K562 (cell line): ENCODE measurements at places on chromosomes 2 and 18. TPM values are rescaled to one million over a fixed set of nuclear protein-coding genes. Genes with fewer than 3 reads are reported as not detected.

Gene GATA6
- 0.24 and 0.29 TPM in 2 replicates for total RNA-seq

GRCh38 chr2:86021396-86022378, 84.0 kb downstream of the POLR1A start:
- H3K4me1 ChIP-seq = peaks cover 26% of the 10 kb centered on the region
- no peak for DNase-seq
- H3K36me3 ChIP-seq = peaks cover 29% of the 10 kb centered on the region; the same call in 2 of the 3 replicates
- H3K4me3 ChIP-seq = no peak overlapping the region
- no peaks in the 10 kb centered on the region for H3K27me3 ChIP-seq

DNA sequence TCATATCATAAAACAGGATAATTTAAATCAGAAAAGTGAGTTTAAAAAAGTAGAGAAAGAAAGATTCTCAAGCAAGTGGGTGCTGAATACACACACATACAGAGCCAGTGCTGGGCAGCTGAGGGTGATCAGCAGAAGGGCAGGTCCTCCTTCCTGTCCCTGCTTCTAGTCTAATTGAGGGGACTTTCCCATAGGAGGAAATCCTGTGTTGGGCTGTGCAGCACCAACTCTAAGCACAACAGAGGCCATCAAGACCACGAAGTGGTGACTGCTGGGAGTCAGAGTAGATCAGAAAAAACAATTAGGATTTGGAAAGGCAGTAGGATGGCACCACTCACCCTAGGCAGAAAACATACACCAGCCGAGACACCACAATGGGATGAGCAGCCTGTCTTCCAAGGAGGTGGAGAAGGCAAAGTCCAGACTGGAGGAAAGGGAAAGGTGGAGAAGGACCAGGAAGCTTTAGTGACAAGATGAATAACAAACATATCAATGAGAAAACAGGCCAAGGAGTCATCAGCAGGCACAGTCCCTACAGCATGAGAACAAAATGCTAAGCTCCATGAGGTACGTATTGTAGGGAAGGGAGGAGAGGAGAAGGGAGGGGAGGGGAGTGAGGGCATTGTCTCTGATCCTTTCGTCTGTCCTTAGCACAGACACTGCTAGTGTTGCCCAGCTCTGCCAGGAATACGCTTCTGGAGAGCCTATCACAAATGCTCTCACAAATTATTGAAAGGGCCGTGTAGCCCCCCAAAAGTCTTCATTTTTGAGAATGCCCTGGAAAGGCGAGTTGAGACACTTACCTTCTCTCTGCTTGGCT, 16.7 kb upstream of the MSGN1 start:
- H3K4me1 ChIP-seq = no peaks in the 10 kb centered on the region
- no peaks in the 10 kb centered on the region for H3K36me3 ChIP-seq
- H3K27me3 ChIP-seq = peaks cover 22% of the 10 kb centered on the region
- no peak for DNase-seq
- no peak overlapping the region for H3K27ac ChIP-seq

Gene SLC23A3
- total RNA-seq = 0.60 and 0.64 TPM in 2 replicates

DNA sequence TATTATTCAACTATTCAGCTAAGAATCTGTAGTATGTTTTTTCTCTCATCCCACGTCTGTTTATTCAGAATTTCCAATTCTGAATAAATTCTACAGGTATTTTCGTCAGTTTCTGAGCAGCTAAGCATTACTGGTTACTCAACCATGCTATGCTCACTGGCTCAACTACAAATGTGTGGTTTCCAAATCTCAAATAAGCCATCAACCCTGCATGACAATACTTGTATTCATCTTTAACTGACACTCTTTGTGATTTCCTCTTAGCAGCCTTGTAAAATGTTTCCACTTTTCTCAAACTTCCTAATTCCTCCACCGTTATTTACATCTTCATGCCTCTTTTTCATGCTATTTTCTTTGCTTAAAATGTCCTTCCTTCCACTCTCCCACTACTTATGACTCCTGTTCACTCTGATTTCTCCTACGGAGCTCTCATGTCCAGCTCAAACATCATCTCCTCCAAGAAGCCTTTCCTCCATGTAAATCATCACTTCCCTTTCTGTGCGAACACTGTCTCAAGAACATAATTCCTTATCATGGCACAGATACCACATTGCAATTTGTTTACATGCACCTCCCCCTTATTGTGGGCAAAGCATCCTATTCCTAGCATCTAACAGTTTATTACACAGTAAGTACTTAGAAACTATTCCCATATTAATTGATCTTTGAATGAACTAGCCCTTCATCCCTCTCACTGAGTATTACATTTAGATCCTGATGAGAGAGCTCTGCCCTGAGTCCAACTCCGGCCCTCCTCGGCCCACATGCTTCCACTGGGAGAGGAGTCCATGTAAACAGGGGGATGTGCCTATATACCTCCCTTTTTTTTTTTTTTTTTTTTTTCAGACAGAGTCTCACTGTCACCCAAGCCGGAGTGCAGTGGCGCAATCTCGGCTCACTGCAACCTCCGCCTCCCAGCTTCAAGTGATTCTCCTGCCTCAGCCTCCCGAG, 10.5 kb downstream of the CCDC88A start:
- peaks cover 2% of the 10 kb centered on the region; the same call in 1 of the 3 replicates for H3K4me1 ChIP-seq
- H3K4me3 ChIP-seq = no peak overlapping the region
- H3K36me3 ChIP-seq = peaks cover 53% of the 10 kb centered on the region; the same call in 2 of the 3 replicates

GRCh38 chr2:134132490-134132857, 121.4 kb upstream of the MGAT5 start:
- no peak for DNase-seq
- H3K4me1 ChIP-seq = peaks cover 19% of the 10 kb centered on the region
- no peaks in the 10 kb centered on the region for H3K27me3 ChIP-seq

- no peak for DNase-seq
- H3K36me3 ChIP-seq = no peaks in the 10 kb centered on the region
- H3K4me1 ChIP-seq = no peaks in the 10 kb centered on the region; the same call in 1 of the 2 replicates
- no peaks in the 10 kb centered on the region for H3K27me3 ChIP-seq
Observed at GRCh38 chr18:61606068-61606660, 272.9 kb downstream of the CDH20 start.

GRCh38 chr2:227447606-227448005, 24.4 kb upstream of the AGFG1 start:
- no peaks in the 10 kb centered on the region; the same call in 1 of the 2 replicates for H3K4me1 ChIP-seq
- no peak overlapping the region for H3K4me3 ChIP-seq
- H3K27ac ChIP-seq = no peak overlapping the region
- no peaks in the 10 kb centered on the region for H3K36me3 ChIP-seq
- no peaks in the 10 kb centered on the region for H3K27me3 ChIP-seq

GRCh38 chr2:174066871-174067270, 101.7 kb upstream of the SP3 start:
- no peak for DNase-seq
- H3K27me3 ChIP-seq = no peaks in the 10 kb centered on the region
- H3K36me3 ChIP-seq = no peaks in the 10 kb centered on the region
- H3K4me1 ChIP-seq = 0 out of 2 replicates have a peak, but pooled peaks cover 8% of the 10 kb centered on the region
- H3K4me3 ChIP-seq = no peak overlapping the region

- H3K27ac ChIP-seq = no peak overlapping the region
- no peak for DNase-seq
- H3K27me3 ChIP-seq = no peaks in the 10 kb centered on the region
Observed at GRCh38 chr2:39571111-39571731, 94.5 kb upstream of the TMEM178A start.
